ENCODE measurements at places on chromosomes 6 and 20.

DNA sequence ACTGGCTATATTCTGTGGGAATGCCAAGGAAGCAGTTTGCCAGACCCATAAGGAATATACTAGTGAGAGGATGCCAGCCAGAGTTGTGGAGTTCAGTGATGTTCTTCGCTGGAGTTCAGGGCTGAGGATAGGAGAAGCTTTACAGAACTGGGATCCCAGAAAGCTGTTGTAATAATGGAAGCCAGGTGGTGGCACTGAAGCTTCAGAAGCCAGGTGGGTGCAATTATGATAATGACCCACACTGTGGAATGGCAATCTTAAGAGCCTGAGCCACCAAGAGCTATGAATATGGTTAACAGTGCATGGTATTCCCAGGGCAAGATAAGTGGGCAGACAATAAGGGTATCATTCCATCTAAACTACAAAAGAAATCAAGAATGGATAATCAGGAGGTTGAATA lies 25.1 kb upstream of the ENPP1 start:
- DNase-seq = no peak

- no peak for DNase-seq
Measured at GRCh38 chr6:54085047-54085446, 26.2 kb upstream of the MLIP start.

GRCh38 chr6:125102891-125103290 lies 50.7 kb upstream of the TPD52L1 start:
- DNase-seq = no peak

- no peak for DNase-seq
Measured at GRCh38 chr6:18185624-18186023, 30.4 kb downstream of the KDM1B start.

GRCh38 chr6:108748959-108749358 lies 99.3 kb upstream of the ARMC2 start:
- DNase-seq = no peak

DNA sequence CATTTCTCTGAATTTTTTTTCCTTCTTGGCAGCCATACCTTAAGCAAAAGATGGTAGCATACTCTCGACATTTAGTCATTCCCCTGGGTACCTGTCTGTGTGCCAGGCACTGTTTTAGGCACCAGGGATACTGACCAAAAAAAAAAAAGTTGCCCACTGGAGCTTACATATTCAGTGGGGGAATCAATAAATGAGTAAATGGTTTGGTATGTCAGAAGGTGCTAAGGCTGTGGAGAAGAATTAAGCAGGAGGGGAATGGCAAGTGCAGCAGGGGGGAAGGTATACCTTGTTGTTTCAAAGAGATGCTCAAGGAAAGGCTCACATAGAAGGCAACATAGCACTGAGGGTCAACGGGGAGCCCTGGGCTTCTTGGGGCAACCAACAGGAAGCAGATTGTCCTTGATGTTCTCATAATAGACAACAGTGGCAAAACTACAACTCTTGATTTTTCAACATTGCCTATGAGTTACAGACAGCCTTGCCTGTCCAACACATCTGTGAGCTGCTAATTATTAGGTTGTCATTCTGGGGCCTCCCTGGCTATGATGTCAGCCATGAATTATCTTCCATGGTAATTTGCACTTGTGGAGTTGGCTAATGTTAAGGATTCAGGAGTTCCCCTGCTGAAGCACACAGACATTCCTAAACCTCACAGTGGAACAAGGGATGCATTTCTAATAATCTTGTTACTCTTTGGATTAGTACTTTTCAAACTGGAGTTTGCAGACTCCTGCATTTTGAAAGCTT lies 19.6 kb downstream of the NT5E start:
- DNase-seq = no peak

GRCh38 chr6:14000901-14001300 lies 76.1 kb downstream of the RNF182 start:
- no peak for DNase-seq

DNA sequence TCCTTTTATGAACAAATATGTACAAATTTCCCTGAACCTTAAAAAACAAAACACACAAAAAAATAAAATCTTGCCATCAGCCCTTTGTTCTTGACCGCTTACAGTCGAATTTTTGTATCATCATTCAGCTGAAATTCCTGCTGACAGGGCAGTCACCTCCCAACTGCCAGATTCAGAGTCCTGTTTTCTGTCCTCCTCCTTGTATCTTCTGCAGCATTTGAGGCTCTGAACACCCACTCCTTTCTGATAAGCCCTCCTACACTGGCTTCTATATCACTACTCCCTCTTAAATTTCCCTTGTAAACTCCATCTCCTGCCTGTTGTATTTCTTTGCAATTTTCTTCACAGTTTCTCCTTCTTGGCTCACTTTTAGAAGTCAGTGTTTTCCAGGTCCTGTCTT lies 77.8 kb upstream of the CCN6 start:
- no peak for DNase-seq

DNA sequence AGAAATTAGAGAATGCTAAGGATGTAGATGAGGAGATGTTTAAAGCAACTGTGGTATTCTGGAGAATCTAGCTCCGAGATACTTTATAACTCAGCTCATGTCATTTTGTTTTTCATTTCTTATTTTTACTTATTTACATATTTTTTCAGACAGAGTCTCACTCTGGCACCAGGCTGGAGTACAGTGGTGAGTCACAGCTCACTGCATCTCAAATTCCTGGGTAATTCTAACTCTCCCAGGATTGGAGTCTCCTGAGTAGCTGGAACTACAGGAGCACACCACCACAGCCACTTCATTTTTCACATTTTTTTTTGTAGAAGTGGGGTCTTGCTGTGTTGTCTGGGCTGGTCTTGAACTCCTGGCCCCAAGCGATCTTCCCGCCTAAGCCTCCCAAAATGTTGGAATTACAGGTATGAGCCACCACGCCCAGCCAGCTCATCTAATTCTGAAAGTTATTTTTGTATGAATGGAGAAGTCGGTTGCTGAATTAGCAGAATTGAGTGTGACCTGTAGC lies 94.3 kb upstream of the FAM8A1 start:
- no peak for DNase-seq

DNA sequence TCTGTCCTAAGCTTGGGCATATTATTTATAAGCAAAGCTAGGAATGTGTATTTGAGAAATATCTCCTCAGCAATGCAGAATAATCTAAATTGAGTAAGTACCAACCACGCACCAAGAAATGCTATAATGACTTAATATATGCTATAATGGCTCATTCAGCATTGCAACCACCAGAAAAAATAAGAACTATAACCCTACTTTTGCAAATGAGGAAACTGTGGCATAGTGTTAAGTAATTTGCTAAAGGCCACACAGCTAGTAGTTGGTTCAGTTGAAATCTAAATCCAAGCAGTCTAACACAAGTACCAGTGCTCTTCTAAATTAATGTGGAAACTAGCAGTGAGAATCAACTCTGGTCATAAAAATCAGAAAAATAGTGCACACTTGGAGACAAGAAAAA lies 35.7 kb downstream of the HBS1L start:
- no peak for DNase-seq

GRCh38 chr6:19713984-19714383 lies 123.2 kb upstream of the ID4 start:
- no peak for DNase-seq

DNA sequence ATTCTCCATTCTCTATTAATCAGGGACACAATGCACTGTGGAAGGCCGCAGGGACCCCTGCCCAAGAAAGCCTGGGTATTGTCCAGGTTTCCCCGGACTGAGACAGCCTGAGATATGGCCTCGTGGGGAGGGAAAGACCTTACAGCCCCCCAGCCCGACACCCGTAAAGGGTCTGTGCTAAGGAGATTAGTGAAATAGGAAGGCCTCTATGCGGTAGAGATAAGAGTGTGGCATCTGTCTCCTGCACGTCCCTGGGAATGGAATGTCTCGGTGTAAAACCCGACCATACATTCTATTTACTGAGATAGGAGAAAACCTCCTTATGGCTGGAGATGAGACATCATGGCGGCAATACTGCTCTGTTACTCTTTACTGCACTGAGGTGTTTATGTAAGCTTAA lies 15.7 kb upstream of the EIF2S2 start:
- DNase-seq = no peak

- no peak for DNase-seq
Measured at GRCh38 chr20:62294516-62294915, 8.3 kb upstream of the ADRM1 start.

DNA sequence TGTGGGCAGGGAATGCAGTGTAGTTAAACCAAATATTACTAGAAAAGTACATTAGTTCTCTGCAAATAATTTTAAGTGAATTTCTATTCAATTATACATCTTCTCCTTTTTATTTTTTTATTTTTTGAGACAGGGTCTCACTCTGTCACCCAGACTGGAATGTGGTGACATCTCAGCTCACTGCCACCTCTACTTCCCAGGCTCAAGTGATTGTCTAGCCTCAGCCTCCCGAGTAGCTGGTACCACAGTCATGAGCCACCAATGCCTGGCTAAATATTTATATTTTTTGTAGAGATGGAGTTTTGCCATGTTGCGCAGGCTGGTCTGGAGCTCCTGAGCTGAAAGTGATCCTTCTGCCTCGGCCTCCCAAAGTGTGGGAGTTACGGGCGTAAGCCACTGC lies 76.1 kb downstream of the ITCH start:
- no peak for DNase-seq

DNA sequence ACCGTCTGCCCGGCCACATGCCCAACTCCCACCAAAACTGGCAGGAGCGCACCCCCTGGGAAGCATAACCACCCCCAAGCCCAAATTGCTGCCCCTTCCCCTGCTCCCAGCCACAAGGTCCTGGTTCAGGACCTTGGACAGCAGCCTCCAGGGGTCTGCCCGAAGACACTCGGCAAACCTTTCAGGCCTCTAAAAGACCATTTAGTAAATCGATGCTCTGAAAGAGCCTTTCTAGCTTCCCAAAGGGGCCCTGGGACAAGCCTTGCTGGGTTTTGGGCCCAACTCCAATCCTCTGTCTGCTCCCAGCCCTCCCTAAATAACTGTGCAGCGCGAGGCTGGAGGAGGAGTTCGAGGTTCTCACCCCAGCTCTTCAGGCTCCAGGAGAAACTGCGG lies 30.5 kb downstream of the GRM4 start:
- no peak for DNase-seq

DNA sequence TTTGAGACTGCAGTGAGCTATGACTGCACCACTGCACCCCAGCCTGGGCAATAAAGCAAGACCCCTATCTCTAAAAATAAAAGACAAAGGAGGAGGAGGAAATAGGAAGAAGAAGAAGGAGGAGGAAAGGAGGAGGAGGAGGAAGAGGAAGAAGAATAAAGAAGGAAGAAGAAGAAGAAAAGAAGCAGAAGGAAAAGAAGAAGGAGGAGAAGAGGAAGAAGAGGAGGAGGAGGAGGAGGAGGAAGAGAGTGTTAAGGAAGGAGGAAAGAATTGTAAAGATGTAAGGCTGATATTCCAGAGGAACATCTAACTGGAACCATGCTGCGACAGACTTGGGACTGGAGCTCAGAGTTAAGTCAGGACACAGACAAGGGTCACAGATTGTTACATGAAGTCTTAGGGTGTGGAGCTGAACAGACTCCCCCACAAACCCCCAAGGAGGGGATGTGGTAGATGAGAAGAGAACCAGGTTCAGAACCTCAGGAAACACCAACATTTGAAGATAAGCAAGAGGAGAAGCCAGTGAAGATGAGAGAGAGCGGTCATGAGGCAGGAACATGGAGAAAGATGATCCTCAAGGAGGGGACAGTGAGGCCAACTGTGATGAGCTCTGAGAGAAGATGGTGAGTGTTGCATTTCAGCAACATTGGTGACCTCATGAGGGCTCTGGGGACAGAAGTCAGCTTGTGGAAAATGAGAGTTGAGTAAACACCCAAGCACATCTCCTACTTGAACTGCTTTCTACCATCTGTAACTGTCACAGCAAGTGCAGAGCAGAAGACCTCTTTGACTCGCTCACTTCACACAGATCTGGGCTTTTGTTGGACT lies 118.2 kb downstream of the CD164 start:
- DNase-seq = no peak

DNA sequence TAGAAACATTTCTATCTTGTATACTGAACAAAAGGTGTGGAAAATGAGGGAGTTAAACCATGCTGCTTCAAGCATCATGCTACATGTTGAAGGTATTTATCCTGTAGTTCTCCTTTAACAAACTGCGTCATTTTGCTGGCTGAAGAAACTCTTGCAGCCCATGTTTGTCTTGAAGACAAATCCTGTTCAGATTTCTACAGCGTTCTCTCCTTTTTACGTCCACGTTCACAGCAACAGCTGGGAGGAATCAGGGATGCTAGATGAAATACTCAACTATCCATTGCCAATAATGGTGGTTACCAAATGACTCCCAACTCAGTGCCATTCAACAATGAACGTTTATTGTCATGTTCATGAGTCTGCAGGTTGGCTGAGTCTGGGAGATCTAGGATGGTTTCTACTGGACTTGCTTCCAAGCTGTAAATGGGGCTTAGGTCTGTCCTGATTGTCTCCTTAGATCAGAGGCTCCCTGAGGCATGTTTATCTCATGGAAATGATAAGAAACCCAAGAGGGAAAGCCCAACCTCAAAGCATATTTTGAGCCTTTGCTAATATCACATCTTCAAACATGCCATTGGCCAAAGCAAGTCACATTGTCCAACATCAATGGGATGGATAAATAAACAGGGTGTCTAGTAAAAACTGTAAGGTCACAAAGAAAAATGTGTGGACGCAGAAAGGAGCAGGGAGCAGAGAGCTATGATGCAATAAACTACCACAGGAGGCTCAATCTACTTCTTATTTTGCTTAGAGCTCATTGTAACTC lies 2.7 kb upstream of the PLCB1 start:
- no peak for DNase-seq

DNA sequence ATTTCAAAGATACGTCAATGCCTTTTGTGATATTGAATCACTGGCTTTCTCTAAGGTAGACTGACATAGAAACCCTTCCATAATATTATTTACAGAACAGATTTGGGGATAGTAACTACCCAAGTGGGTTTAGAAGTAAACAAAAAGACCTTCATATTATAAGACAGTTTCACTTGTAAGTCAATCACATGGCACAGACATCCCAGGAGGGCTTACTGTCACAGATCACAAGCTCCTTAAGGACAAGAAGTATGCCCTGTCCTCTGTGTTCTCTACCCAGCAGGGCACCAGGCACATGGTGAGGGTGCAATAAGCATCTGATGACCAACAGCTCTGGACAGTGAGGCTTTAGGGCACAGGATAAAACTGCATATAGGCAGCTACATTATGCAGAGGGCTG lies 135.9 kb upstream of the SLC22A16 start:
- no peak for DNase-seq

GRCh38 chr6:114580882-114581281 lies 238.1 kb upstream of the HS3ST5 start:
- DNase-seq = no peak

DNA sequence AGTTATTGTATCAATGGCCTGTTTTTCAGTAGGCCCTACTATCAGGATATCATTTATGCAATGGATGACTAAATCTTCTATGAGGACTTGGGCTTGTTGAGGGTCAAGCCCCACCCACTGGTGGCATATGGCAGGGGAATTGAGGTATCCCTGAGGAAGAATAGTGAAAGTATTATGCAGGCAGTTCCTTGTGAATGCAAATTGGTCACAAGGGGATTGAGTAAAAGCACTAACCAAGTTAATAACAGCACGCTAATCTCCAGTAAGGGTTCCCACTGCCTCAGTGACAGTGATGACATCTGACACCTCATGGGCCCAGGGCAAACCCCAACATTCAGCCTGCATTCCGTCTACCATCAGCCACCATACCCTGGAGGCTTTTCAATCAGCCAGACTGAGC lies 14.9 kb downstream of the BPIFA1 start:
- DNase-seq = peak; percentile 34
